ENCODE measurements at places on chromosomes 12 and 14. TPM values are rescaled to one million over a fixed set of nuclear protein-coding genes. Genes with fewer than 3 reads are reported as not detected.

FGF6 gene
- not detected for total RNA-seq

GNPTAB gene
- total RNA-seq = 76.3 TPM

P2RX2 gene
- total RNA-seq = not detected

SLC25A47 gene
- not detected for total RNA-seq

CACNA1C gene
- total RNA-seq = 2.5 TPM
